ENCODE measurements at places on chromosomes 1 and 21. TPM values are rescaled to one million over a fixed set of nuclear protein-coding genes. Genes with fewer than 3 reads are reported as not detected.

- no peak for DNase-seq
These were observed 1.4 kb downstream of the ESRRG start for GRCh38 chr1:216721863-216722262.

GRCh38 chr1:24490101-24490781 lies 12.4 kb upstream of the RCAN3 start:
- no peak for DNase-seq

DNA sequence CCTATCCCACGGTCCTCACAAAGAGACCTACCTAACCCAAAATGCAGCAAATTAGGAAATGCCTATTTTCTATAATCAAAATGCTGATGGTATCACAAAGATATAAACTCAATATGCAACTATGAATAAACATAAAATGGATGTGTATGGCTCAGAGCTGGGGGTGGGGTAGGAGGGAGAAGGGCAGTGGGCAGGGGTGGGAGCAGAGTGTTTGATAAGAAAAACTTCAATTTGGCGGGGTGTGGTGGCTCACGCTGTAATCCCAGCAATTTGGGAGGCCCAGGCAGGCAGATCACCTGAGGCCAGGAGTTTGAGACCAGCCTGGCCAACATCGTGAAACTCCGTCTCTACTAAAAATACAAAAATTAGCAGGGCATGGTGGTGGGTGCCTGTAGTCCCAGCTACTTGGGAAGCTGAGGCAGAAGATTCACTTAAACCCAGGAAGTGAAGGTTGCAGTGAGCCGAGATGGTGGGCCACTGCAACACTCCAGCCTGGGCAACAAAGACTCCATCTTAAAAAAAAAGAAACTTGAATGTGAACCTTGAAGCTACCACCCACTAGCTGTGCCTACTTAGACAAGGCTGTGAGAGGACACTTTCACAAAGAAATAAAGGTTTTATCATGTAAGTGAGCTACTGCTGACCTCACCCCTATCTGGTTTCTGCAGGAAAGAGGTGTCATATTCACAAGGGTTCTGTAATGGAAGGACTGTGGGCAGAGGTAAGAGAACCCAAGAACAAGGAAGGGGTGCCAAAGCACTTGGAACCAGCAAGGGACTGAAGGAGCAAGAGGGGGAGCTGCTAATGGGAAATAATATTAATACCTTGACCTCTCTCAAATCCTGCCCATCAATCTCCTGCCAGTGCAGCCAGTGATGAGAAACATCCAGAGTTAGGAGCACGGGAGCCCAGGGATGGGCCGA lies 53.0 kb downstream of the HLCS start:
- no peak for DNase-seq

DNA sequence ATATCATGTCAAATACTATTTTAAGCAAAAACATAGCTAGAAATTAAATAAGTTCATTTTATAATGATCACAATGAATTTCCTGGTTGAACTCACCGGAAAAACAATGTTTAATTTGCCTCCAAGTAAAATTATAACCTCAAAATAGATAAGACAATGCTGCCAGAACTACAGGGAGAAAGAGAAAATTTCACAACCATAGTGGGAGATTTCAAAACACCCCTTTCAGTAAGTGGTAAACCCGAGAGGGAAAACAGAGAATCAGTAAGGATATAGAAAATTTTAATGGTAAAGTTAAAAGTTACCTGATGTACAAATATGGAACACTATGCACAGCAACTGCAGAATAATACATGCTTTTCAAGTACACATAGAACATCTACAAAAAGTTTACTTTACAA lies 43.2 kb upstream of the PLA2G4A start:
- DNase-seq: no peak

- no peak for DNase-seq
These were observed at the start of gene MNDA for GRCh38 chr1:158830904-158831507. Gene MNDA (plus strand): TSS chr1:158831351. CDS start chr1:158842154, 10,803 bp downstream.

DNA sequence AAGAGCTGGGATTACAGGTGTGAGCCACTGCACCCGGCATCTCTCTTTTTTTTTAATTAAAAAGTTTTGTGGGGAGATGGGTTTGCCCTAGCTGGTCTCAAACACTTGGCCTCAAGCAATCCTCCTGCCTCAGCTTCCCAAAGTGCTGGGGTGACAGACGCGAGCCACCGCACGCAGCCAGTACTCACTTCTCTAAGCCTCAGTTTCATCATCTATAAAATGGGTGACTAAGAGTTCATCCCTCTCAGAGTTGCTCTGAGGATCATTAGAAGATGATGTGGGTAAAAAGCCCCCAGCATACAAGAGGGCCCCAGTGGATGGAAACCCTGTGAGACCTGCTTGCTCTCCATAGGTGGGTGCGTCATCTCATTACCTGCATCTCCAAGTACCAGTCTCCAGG lies 2.5 kb upstream of the CATSPER4 start:
- DNase-seq: no peak

The C1orf185 gene
- total RNA-seq: not detected

The CLDN19 gene
- under 0.01 TPM for total RNA-seq

The PTPN7 gene
- total RNA-seq: 167 TPM

The RIMKLA gene
- total RNA-seq: 0.27 TPM

The TMPRSS15 gene
- not detected for total RNA-seq

All from hematopoietic multipotent progenitor cell (in vitro differentiated cells).